ENCODE measurements at places on chromosomes 16 and 17.

DNA sequence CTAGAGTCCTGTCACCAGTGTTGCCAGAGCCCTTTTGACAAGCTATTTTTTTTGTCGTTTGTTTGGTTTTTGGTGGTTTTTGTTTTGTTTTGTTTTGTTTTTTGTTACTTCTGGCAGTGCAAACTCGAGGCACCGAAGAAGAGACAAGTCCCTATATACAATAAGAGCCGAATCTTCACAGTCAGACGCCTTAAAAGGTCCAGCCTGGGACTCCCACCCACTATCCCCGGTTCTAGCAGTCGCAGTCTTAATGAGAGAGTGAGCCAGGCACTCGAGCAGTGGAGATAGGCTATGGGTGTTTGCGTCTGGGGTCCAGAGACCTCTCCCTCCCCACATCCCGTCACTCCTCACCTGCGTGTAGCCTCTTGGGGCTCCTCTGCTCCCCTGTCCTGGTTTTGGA, 1.9 kb downstream of the OR1F1 start:
- DNase-seq: no peak

DNA sequence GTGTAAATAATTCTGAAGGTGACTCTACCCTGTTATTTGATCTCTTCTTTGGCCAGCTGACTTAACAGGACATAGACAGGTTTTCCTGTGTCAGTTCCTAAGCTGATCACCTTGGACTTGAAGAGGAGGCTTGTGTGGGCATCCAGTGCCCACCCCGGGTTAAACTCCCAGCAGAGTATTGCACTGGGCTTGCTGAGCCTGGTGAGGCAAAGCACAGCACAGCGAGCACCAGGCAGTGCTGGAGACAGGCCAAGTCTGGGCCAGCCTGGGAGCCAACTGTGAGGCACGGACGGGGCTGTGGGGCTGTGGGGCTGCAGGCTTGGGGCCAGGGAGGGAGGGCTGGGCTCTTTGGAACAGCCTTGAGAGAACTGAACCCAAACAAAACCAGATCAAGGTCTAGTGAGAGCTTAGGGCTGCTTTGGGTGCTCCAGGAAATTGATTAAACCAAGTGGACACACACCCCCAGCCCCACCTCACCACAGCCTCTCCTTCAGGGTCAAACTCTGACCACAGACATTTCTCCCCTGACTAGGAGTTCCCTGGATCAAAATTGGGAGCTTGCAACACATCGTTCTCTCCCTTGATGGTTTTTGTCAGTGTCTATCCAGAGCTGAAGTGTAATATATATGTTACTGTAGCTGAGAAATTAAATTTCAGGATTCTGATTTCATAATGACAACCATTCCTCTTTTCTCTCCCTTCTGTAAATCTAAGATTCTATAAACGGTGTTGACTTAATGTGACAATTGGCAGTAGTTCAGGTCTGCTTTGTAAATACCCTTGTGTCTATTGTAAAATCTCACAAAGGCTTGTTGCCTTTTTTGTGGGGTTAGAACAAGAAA, 5.1 kb downstream of the STH start:
- DNase-seq: no peak

DNA sequence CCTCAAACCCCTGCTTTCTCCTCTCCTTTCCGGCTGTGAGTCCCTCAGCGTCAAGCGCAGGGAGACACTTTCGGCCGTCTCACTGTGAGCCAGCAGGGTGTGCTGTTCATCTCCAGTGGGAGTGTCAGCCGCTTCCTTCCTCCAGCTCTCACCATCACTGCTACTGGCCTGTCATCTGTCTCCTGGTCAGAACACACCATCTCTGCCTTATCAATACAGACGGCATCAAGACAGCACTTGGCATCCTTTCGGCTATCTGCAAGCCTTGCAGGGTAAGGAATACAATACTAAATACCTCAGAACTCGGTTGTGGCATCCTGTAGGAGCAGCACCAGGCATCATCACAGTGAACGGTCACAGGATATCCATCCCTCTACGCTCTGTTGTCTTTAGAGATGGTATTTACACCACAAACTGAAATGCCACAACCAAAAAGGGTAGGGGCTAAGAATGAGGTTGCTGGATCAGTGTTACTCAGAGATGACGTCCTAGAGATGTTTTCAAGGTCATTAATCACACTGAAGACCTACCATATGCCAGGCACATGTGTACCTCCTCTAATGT, 20.7 kb upstream of the CMTM4 start:
- no peak for DNase-seq

- peak; percentile 21 for DNase-seq
These were observed 17.9 kb upstream of the COL1A1 start for GRCh38 chr17:50219342-50219741.

GRCh38 chr17:77208217-77208808, 67.5 kb downstream of the SEC14L1 start:
- no peak for DNase-seq

GRCh38 chr16:68356249-68356918, 45.6 kb downstream of the PRMT7 start:
- no peak for DNase-seq

Measured in T1000 (cell line).